ENCODE measurements at places on chromosomes 13 and 19.

DNA sequence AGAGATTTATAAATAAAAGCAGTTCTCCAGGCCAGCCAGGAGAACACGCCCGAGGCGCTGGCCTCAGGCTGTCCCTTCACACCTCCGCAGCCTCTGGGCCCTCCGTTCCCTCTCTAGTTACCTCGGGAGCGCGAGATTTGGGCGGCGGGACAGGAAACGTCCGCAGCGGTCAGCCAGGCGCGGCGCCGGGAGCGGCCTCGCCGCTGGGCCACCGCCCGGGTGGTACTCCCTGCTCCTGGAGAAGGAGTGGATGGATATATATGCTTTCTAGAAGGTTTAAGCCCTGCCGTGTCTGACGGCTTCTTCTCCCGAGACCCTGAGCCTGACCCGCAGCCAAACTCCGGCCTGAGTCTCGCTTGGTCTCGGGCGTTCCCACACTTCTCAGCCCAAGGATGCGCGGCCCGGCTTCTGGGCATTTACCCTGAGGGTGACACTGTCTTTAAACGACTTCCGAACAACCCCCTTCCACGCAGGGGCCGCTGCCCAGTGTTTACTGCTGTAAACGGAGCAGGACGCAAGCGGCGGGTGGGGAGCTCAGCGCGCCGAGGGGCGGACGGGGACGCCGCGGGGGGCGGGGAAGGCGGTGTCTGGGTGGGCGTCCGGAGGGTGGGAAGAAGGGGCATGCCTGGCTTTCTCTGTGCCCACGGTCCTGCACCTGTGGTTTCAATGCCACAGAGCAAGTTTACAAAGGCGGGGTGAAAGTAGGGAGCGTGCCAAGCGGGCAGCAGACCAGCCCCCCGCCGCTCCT, 2.0 kb upstream of the ZIC2 start:
- DNase-seq: no peak

DNA sequence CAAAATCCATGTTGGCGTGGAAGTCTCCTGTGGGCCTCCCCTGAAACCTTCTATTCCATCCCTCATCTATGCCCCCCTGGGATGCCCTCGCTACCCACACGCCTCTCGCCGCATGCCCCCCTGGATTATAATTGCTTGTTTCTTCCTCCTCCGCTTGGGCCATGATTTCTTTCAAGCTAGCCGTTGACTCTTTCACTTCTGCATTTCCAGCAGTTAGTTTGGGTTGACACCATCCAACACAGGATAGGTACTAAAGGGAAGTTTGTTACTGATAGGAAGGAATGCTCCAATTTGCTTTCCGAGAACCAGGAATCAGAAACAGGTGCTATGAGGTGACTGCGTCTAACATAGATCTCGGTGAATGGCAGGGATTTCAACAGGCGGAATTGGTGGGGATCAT, 7.7 kb upstream of the SLC25A15 start:
- DNase-seq: no peak

GRCh38 chr19:5578097-5578846, 10.5 kb upstream of the TINCR start:
- DNase-seq: peak; percentile 46

DNA sequence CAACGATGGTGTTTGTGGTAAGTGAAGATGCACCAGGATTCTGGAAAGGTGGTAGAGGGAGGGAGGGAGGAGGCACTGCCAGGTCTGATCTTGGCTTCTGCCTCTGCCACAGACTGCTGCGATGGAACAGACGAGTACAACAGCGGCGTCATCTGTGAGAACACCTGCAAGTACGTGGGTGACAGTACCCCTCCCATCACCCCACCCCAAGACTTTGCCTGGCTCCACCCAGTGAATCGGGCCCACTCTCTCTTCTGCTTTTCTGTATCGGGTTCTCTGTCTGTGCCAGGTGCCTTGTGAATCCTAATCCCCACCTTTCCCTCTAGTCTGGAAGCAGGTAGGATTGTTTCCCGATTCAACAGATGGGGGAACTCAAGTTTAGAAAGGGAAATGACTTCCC, 2.5 kb downstream of the PRKCSH start:
- DNase-seq: no peak

GRCh38 chr13:110197026-110197425, 109.9 kb downstream of the COL4A1 start:
- no peak for DNase-seq

DNA sequence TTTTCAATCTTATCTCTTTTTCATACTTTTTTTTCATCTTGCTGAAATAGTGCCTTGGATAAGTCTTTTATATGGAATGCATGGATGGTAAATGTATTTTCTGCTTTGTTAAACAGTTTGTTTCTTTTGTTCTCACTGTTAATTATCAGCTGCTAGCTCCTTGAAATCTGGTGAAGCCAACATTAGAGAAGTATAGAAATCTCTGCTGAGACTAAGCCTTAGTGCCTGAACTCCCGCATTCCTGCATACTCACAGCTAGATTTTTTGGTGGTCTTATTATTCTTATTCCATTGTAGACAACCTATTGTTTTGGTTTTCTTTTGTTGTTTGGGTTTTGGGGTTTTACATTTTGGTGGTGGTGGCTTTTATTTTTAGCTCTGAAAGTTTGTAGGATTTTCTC, 48.4 kb downstream of the DNAJC15 start:
- DNase-seq: no peak

DNA sequence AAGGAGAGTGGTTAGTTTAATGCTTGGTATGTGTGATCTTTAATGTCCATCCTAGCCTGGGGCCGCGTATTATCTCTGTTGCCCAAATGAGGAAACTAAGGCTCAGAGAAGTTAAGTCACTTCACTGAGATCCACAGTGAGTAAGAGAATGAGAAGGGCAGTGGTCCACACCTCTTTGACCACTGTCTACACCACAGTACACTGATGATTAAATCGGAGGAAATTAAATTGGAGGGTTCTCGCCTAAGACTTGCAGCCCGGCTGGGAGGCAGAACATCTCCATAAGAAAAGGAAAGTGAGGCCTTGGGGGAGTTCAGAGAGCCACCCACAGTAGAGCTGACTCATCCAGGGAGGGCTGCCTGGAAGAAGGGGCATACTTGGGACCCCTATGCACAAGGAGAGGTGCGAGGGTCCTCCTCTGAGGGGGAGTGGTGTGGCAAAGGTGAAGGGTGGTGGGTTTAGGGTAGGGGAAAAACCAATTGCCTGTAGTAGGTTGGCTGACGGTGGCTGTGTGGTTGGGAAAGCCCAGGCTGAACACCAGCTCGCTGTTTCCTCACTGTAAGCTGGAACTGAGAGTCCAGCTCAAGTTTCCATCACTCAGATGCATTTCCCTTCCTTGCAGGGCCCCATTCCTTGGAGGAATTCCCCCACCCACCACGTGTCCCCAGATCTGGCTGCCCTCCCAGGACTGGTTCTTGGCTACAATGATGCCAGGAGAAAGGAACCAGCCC, 15.0 kb upstream of the DHRS12 start:
- no peak for DNase-seq

DNA sequence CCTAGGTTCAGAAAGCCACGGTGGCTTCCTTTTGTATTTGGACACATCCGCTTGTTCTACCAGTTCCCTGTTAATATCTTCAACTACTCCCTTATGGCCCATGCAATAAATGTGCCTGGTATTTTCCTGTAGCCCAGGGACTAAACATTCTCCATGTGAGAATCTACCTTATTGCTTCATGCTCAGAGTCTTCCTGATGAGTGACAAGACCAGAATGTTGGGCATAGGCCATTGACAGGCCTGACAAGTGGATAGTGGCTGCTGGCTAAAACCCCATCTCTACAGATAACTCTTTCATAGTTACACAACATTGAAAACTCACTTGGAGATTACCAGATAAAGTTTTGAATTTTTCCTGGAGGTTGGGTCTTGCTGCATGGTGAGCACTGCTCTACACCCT, 449.9 kb downstream of the HS6ST3 start:
- DNase-seq: no peak

DNA sequence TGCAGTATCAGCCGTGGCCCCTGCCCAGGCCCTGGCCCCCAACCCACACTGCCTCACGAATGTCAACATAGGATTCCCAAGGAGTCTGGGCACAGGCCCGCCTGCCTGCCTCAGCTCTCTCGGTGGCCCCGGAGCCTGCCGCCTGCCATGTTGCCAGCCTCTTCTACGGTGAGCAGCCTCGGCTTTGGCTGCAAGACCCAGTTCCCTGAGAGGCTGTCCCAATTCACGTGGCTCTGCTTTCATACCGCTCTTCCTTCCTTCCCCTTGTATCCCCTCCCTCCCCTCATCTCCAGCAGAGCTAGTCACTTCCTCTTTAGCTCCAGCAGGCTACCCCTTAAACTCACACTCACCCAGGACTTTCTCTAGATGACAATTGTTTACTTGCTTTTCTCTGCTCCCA, 42.7 kb downstream of the SERP2 start:
- no peak for DNase-seq

DNA sequence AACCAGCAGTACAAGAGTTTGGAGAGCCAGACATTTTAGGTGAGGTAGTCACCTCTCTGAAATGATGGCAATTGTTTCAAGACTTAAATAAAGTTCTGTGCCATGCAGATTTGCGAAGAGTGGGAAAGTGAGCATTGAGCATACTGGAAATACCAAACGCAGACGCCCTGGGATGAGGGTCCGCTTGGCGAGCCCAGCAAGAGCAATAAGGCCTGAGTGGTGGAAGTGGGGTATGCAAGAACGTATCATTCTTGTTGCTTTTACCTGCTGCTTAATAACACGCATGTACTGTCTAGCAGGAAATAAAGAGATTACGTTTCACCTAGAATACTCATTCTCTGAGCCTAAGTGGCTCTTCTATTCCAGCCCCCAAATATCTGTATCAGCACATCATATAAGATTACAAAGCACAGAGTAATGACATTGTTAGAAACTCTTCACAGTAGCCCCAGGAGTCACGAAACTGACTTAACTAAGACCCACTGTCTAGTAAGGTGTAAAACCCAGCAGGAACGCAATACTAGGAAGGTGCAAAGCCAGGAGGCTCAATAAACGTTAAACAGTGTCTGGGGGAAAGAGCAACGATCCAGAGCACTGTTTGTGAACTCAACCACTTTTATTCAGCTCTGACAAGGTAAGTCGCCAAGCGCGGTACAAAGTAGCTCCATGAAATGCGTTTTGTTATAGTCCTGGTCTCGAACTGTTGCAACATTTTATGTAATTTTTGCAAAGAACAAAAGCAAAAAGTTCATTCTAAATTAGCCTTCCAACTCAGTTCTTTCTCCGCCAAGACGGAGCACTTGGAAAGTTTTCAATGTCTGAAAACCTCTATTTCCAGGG, 1.2 kb downstream of the RCBTB2 start:
- DNase-seq: no peak

- DNase-seq: no peak
Measured at GRCh38 chr19:35901854-35902661, at the start of gene HCST. TSS of gene HCST (plus strand) at chr19:35902529. CDS start at chr19:35902594, 65 bp downstream.

- DNase-seq: no peak
Measured at GRCh38 chr13:56501750-56502149, 639.0 kb upstream of the PRR20A start.

GRCh38 chr13:98997738-98998641, 20.1 kb upstream of the DOCK9 start:
- no peak for DNase-seq

DNA sequence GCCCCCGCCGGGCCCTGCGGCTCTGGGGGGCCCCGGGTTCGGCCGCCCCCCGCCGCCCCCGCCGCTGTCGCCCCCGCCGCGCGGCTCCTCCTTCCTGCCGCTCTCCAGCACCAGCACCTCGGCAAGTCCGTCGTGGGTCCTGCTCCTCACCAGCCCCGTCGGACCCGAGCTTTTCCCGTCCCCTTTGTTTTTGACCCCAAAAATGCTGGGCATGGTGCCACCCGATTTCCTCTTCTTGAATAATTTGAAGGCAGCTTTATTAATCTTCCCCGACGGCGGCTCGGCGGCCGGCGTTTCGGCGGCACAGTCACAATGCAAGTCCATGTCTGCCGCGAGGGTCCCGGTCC, 945 bp downstream of the AMER2 start:
- DNase-seq: no peak

GRCh38 chr19:33749016-33749415, 47.7 kb upstream of the KCTD15 start:
- DNase-seq: no peak

DNA sequence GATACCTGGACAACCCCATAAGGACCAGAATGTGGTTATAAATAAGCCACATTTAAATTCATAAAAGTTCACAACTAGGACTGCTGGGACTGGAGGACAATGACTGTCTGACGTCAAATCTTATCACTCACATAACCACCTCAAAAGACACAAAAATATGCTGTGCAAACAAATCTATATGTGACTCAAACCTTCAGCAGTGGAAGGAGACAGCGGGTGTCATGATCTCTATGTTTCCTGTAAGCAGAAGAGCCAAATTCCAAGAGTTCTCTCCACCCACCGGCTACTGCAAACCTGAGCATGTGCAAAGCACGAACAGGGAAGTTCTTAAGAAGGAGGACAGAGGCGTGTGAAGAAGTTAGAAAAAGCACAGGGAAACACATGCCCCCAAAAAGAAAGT, 113.2 kb downstream of the MYCBP2 start:
- DNase-seq: no peak

GRCh38 chr13:45276913-45277312, 64.1 kb downstream of the TPT1 start:
- no peak for DNase-seq

- DNase-seq: no peak
Measured at GRCh38 chr19:29551774-29552173, 26.0 kb downstream of the VSTM2B start.

DNA sequence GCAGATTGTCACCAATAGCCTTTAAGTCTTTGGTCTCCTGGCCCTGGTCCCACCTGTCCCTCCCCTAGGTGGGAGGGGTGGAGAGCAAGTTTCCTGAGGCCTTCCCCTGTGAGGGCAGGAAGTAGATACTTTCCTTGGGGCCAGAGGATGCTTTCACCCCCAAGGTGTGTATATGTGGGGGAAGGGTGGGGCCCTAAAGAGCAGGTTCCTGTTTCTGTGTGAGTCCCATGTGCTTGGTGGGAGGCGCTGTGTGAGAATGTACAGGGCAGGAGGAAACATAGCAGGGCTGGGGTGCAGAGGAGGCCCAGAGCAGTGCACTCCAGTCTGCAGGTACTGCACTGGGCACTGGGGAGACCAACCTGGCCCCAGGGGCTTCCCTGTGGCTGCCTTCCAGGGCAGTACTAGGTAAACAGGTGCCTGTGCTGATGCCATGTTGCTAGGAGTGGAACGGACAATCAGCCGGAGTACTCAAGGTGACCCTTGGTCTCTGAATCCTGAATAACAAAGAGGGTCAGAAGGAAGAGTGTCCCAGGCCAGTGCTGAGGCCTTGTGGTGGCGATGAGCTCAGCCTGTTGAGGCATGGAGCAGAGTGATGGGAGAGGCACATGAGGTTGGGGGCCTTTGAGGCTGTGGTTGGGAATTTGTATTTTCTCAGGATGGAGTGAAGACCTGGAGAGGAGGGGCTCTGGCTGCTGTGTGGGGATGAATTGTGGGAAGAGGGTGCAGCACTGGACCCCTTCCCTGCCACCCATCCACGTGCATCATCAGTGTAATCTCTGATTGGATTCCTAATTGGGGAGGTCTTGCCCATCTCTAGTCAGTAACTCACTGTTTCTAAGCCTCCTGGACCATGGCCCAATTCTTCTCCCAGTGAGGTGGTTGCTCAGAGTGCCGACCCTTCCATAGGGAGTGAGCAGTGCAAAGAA, 5.1 kb downstream of the EGLN2 start:
- DNase-seq: no peak

GRCh38 chr19:50300051-50300450, 29.1 kb downstream of the KCNC3 start:
- DNase-seq: no peak
